Activated CD4-positive, alpha-beta memory T cell treated with anti-CD3 and anti-CD28 coated beads for 36 hours (primary cell): ENCODE measurements at places on chromosomes 1 and 21. TPM values are rescaled to one million over a fixed set of nuclear protein-coding genes. Genes with fewer than 3 reads are reported as not detected.

Gene ADAMTS5
- not detected for total RNA-seq

Gene PCSK9
- total RNA-seq: not detected

- no peak overlapping the region for H3K4me3 ChIP-seq
- H3K27me3 ChIP-seq: no peaks in the 10 kb centered on the region
- peaks cover 68% of the 10 kb centered on the region for H3K4me1 ChIP-seq
- H3K36me3 ChIP-seq: peaks cover 16% of the 10 kb centered on the region
- DNase-seq: no peak
Observed at GRCh38 chr1:55197099-55197498, 18.1 kb downstream of the USP24 start.

Gene HENMT1
- total RNA-seq: 25.6 TPM

DNA sequence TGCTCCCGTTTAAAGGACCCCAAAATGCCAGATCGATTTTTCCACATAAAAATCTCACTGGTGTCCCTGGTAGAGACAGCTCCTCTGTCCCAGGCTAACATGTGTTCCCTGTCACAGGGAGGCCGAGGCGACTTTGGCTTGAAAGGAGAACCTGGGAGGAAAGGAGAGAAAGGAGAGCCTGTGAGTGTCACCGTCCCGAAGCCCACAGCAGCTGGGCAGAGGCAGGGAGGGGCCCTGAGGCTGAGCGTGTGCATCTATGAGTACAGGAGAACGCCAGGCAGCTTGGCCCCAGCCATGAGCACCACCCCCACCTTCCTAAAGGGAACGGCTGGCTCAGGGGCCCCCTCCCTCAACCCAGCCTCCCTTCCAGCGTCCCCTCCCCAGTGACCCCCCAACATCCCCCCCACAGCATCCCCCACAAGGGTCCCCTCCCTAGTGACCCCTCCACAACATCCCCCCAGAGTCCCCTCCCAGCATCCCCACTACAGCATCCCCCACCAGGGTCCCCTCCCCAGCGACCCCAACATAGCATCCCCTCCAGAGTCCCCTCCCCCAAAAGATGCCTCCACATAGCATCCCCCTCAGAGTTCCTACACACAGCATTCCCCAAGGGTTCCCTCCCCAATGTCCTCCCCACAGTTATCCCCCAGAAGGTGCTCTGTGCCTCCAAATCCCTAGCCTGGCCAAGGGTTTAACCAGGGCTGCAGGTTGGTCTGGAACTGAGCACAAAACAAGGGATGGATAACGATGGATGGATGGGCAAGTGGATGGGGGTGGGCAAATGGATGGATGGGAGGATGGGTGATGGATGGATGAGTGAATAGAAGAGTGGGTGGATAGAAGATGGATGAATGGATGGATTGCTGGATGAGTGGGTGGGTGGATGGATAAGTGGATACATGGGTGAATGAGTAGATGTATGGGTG lies 25.1 kb downstream of the COL6A2 start:
- no peaks in the 10 kb centered on the region for H3K27me3 ChIP-seq
- H3K4me3 ChIP-seq: no peak overlapping the region
- DNase-seq: no peak
- H3K4me1 ChIP-seq: no peaks in the 10 kb centered on the region

Gene PSMB4
- total RNA-seq: 355 TPM

Gene LCE1D
- total RNA-seq: not detected

DNA sequence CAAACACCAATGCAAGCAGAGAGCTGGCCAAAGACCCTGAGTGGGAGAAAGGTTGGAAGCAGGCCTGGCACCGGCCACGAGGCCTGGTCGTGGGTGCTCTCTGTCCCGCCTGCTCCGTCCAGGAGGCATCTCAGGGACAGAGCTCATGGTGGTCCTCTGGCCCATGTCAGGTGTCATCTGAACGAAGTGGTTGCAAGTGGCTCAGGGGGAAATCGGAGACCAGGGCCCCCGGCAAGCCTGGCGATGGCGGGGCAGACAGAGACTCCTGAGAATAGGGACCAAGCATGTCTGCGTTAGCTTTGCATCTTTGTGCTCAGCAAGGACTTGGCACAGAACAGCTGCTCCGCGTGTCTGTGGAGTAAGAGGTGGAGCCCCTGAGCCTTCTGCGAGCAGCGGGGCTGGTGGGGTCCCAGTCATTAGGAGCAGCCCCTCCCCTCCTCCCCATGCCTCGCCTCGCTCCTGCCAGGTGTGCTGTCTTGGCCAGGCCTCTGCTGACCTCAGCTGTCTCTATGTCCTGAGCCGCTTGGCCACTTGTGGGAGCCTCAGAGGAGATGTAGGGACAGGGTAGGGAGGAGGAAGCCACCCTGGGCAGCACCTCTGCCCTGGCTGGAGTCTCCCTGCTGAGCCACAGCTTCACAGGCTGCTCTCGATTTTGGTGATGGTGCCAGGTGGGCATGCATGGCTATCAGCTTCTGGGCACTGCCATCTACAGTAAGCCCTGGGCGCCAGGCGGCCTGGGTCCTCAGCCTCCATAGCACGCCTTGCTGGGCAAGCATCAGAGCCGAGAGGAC lies 362.9 kb upstream of the VAMP3 start:
- no peaks in the 10 kb centered on the region for H3K36me3 ChIP-seq
- DNase-seq: no peak
- H3K27ac ChIP-seq: no peak overlapping the region

DNA sequence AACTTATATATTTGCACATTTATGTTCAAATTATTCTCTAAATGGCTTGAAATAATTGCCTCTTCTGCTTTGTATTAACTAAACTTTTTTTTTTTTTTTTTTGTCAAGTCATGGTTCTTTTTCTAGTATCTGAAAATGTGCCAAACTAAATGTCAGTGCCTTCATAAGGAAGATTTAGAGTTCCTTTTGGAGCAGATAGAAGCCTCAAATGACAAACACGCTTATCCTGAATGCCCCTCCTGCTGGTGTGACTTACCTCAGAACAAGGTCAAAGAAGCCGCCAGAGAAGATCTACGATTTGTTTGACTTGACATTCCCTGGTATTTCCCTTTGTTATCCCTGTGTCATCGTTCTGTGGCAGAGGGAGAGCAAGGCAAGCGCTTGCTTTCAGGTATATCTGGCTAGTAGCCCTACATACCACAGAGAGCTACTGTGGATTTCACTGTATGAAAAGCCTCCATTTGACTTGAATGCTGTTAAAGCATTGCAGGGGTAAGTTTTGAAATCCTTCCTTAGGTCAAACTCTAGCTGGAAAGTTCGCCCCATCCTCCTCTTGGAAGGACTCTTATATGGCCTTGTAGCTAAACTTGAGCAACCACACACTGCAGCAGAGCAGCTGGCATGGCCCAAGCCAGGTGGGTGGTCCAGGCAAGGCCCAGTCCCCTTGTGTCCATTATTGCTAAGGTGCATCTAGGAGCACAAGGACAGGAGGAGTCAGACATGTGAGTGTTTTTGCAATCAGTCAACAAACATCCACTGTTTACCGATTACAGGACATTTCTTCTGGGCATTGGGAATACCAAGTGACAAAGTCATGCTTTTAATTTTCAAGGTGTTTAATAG lies 285.4 kb upstream of the USP25 start:
- H3K36me3 ChIP-seq: peaks cover 2% of the 10 kb centered on the region
- no peak overlapping the region for H3K4me3 ChIP-seq
- H3K4me1 ChIP-seq: peaks cover 4% of the 10 kb centered on the region
- H3K27ac ChIP-seq: no peak overlapping the region
- DNase-seq: no peak
- no peaks in the 10 kb centered on the region for H3K27me3 ChIP-seq

DNA sequence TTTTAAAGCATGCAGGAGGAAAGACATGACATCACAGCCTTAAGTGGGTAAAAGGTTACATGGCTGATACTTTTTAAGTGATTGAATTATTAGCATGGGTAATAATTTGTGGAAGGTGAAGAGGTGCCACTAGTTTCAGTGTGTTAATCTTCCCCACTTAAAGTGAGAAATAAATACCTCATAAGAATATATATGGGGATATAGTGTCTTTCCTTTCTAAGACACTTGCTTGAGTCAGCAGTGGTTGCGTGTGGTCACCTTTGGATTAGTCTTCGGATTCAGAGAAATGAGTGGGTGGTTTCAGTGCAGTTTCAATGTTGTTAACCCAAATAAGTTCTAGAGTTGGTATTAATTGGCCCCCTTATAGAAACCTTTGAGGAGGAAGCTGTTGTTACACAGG lies 94.1 kb downstream of the ADGRL2 start:
- H3K27me3 ChIP-seq: no peaks in the 10 kb centered on the region
- no peak for DNase-seq
- H3K36me3 ChIP-seq: no peaks in the 10 kb centered on the region

Gene MCOLN2
- total RNA-seq: 42.1 TPM

DNA sequence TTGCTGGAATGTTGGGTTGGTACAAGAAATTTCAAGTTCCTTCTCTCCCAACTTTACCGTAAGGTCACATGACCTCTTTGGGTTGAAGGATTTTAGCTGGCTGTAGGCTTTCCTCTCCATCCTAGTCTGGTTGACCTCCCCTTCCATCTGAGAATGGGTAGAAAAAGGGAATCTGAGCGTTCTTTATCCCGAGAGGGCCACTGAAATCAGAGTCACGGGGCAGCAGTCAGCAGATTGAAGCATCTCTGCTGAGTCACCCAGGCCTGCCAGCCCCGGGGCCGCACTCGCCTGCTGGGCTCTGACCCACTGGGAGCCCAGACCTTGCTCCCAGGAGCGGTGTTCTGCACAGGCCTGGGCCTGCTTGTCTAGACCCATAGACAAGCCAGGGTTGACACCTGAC lies 31.0 kb downstream of the TMCC2 start:
- H3K27ac ChIP-seq: no peak overlapping the region
- H3K27me3 ChIP-seq: peaks cover 1% of the 10 kb centered on the region
- peaks cover 16% of the 10 kb centered on the region for H3K4me1 ChIP-seq
- H3K36me3 ChIP-seq: no peaks in the 10 kb centered on the region
- no peak for DNase-seq

Gene CFAP74
- not detected for total RNA-seq

Gene TMEM240
- 0.29 TPM for total RNA-seq

- H3K27ac ChIP-seq: no peak within 1 kb of the TSS
- peaks cover 25% of the 10 kb centered on the region for H3K36me3 ChIP-seq
- H3K4me3 ChIP-seq: no peak within 1 kb of the TSS
- peaks cover 42% of the 10 kb centered on the region for H3K4me1 ChIP-seq
- DNase-seq: peak; percentile 97
Observed at GRCh38 chr1:155934097-155934935, at the start of gene KHDC4. KHDC4 (minus strand) TSS chr1:155934413; CDS start chr1:155934373, 40 bp downstream.

DNA sequence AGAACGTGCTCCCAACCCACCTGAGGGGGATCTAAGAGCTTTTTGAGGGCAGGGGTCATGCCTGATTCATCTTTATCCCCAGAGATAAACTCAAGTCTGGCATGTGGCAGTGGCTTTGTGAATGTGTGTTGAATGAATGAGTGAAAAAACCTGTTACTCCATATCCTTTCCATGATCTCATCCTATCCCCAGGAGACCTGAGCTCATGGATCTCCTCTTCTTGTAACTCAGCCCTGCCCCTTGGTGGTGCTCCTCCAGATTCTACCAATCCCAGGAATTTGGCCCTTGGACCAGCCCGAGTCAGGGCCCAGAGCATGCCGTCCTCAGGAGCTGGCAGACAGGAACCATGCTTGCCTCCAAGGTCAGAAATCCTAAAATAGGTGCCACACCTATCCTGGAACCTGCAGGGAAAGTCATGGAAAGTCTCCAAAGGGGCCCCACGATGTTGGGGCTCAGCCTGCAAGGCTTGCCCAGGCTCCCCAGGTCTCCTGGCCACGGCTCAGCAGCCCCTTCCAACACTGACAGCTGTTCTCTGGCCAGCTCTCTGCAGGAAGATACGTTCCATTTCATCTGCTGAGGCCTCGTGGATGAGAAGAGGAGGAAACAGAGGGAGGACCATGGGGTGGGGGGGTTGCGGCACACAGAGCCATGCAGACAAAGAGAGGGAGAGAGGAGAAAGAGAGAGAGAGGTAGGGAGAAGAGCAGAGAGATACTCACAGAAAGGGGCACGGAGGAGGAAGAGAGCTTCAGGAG lies 214.6 kb downstream of the TRABD2B start:
- DNase-seq: no peak
- H3K4me3 ChIP-seq: no peak overlapping the region
- peaks cover 2% of the 10 kb centered on the region for H3K27me3 ChIP-seq
- H3K36me3 ChIP-seq: no peaks in the 10 kb centered on the region
- H3K27ac ChIP-seq: no peak overlapping the region
- H3K4me1 ChIP-seq: no peaks in the 10 kb centered on the region

DNA sequence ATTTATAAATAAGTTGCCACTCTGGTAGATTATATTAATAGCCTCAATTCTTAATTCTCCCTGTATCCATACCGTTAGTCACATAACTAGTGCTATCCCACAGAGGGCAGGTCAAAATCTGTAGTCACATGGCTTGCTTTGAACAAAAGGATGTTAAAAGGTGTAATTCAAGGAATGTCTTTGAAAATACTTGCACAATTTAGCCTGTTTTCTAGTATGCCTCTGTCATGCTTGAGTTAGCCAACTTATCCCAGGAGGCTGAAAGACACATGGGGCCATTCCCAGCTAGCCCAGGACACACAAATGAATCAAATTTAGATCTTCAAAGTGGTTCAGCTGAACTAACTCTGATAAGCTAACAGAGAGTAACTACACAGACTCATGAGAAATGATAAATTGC lies 758.5 kb upstream of the NEGR1 start:
- DNase-seq: no peak
- no peaks in the 10 kb centered on the region for H3K27me3 ChIP-seq
- no peaks in the 10 kb centered on the region for H3K36me3 ChIP-seq
- H3K27ac ChIP-seq: no peak overlapping the region
- no peak overlapping the region for H3K4me3 ChIP-seq
- no peaks in the 10 kb centered on the region for H3K4me1 ChIP-seq

- peaks cover 4% of the 10 kb centered on the region for H3K27me3 ChIP-seq
- no peaks in the 10 kb centered on the region for H3K4me1 ChIP-seq
- H3K27ac ChIP-seq: no peak overlapping the region
- no peak for DNase-seq
Observed at GRCh38 chr1:29532285-29532684, 296.0 kb downstream of the PTPRU start.

- H3K27me3 ChIP-seq: peaks cover 16% of the 10 kb centered on the region
- H3K36me3 ChIP-seq: no peaks in the 10 kb centered on the region
- peaks cover 4% of the 10 kb centered on the region for H3K4me1 ChIP-seq
- no peak overlapping the region for H3K4me3 ChIP-seq
- no peak overlapping the region for H3K27ac ChIP-seq
Observed at GRCh38 chr1:119808972-119809550, 2.2 kb downstream of the REG4 start.

DNA sequence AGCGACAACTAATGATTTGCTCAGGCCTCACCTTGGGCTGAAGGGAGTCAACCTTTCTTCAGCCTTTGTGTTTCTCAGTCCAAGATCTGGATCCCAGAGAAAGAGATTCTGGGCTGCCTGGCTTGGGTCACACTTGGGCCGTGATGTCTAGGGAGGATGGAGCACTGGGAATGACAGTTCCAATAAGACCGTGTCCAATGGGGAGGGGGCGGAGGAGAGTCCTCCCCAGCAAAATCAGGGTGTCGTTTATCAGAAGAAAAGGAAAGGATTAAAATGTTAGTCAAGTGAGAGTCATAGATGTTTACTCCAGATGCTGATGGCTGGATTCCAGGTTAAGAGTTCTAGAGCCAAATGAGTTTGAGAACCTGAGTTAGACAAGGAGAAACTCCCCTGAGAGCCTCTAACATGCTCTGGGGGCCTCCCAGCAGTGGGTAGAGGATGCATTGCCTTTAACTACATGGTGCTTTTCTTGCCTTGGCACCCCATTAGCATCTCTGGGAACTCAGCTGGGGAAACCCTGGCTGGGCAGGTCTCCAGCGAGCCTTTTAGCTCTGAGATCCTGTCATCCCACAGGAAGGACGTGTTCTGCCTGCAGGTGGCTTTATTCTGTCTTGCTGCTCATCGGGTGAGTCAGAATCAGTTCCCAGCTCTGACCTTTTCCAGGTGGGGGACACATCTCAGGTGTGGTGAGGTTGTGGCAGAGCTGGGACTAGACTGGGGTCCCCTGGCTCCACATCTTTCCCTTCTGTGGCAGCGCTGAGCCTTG lies 22.2 kb downstream of the NIPAL3 start:
- no peak overlapping the region for H3K4me3 ChIP-seq
- peaks cover 5% of the 10 kb centered on the region for H3K4me1 ChIP-seq
- no peak overlapping the region for H3K27ac ChIP-seq
- H3K36me3 ChIP-seq: peaks cover 13% of the 10 kb centered on the region
- no peaks in the 10 kb centered on the region for H3K27me3 ChIP-seq
